ENCODE measurements at places on chromosomes 6 and 20.

DNA sequence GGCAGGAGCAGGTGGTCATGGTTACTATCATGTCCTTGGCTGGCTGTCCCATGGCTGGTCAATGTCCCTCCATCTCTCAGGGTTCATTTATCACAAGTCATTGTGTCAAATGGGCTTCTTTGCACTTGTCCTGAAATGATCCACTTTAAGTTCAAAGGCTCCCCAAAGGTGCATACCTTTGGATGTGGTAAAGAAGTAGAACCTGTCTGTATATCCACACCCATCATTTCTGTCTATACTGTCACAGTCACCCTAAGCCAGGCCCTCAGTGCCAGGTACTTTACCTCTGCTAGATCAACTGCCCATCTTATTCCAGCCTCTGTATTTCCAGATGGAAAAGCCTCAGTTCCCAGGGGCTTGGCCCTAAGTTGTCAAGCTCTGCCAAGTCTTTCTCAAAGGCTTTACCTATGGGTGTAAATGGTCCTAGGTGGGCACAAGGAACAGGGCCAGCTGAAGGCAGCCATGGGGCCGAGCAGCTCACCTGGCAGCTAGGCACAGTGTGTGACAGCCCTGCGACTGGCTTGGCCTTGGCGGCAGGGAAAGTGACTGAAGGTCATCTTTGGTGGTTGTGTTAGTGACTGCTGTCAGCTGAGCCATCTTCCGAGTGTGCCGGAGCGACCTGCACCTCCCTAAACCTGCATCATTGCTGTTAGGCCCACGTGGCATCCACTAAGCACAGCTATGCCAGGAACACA is 198.4 kb downstream of the SYNDIG1 start:
- no peak for DNase-seq

DNA sequence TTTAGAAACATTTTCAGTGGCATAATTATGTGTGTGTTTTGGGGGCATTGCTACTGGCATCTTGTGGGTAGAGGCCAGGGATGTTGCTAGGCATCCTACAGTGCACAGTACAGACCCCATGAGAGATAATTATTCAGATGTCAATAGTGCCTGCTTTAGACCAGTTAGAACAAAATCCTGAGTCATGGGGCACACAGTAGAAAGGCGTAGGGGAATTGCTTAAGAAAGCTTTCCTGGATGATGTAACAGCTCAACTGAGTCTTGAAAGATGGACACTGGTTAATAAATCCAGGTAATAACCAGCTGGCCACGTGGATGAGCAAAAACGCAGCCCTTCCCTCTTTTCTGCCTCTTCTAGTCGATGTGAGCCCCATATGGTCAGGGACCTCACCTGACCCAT is 51.1 kb downstream of the KCNB1 start:
- DNase-seq: no peak

DNA sequence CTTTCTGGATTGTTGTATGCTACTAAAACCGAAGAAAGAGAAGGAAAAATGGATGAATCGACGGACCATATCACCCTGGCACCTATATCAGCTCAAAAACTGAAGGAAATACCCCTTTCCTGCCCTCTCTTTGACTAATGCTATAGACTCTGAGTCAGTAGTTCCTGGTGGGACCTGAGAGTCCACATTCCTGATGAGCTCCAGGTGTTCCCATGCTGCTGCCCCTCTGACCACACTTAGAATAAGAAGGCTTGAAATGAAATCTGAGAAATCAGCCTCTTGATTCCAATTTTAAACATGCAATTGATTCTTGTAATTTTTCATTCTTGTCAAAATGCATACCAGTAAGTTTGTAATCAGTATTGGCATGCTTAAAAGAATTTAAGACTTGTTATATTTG is 75.2 kb downstream of the PRL start:
- DNase-seq: no peak

DNA sequence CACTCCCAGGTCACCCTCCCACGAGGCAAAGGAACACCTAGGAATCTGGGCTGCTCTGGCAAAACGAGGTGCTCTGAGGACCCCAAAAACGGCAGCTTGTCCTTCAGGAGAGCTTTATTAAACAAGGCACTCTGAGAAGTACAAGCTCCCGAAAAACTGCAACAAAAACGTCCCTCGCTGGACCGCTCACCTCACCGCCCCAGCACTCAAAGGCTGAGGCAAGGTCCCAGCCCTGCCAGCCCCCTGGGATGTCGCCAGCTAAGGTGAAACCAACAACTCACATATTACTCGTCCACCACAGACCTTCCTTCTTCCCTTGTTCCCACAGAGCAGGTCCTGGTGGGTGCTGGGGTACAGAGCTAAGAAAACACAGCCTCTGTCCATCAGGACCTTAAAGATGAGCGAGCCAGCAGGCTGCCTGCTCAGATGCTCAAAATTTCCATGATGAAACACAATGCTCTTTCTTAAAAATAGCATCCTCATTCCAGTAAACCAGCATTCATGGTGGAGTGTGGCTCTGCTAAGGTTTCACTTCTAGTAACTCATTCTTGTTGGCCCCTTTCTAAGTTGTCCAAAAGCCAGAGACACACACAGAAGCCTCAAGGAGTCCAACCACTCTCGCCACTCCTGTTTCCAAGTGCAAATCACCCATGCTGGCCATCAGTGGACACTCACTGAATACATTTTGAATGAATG is 35.9 kb downstream of the ATP9A start:
- DNase-seq: no peak

- DNase-seq: no peak
Observed at GRCh38 chr6:22295145-22295544, 1.7 kb downstream of the PRL start.

DNA sequence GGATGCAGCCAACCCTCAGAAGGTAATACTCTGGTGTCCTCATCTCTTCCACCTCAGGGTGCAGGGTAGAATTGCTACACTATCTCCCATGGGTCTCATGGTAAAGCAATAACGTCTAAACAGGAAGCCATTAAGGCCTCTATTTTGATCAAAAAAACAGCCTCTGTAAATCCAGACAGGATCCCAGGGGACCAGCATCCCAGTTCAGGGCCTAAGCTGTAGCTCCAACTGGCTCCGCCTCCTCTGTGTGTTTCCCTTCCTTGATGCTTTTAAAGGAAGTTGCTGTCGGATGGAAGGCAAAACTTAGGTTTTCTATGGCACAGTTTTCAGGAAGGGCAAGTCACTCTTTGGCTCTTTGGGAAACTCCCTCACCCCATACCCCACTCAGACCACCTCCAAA is 222.0 kb downstream of the MAFB start:
- DNase-seq: no peak

DNA sequence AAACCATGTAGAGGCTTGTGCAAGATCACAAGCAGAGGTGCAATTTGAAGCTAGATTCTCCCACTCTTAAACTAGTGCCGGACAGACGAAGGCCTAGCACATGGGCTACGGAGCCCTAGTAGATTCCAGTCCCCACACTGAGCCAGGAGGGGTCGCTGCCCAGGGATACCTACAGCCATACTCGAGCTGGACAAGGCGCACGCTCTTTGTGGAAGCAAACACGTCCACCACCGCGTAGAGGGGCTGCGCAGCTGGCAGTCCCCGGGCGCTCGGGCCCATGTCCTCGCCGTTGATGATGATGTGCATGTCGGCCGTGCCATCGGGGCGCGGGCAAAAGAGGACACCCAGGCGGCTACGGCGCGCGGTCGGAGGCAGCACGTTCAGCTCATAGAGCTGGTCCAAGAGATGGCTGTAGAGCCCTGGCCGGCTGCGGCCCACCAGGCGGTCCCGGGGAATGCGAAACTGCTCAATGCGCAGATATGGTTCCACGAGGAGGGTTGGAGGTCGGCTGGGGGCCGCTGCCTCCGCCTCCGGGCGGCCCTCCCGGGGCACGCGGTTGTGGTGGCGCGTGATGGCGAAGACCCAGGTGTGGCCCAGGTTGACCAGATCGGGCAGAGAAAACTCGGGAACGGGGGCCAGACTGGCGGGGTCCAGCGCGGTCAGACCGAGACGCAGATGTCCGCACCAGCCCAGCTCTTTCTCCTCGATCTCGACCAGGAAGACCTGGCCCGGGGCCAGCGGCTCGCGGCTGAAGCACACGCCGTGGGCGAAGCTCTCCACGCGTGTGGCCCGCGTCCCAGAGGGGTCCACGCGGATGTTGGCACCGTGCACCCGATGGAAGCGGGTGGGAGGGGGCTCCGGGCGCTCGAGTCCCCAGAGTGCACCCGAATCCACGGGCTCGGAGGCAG is 677 bp downstream of the NEURL2 start:
- DNase-seq: no peak

- no peak for DNase-seq
Observed at GRCh38 chr20:23540624-23541023, 27.7 kb downstream of the CST9L start.

- no peak for DNase-seq
Observed at GRCh38 chr20:53555081-53555480, 38.6 kb downstream of the ZNF217 start.

DNA sequence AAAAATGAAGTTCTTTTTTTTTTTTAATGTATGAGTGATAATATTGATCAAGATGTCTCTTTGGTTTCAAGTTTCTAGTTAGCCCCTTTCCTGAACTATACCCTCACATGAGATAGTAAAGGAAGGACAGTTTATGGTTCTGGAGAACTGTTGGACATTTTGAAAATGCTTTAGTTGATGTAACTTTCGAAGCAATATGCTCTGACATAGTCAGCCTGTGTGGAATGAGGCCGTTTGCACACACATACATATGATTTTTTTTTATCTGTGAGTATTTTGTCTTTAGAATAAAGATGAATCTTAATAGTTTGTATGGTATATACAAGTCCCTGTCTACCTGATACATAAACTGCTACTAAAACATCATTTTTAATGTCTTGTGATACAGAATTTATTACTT is 177.0 kb downstream of the ARID1B start:
- no peak for DNase-seq
